Endothelial cell (in vitro differentiated cells): ENCODE measurements at places on chromosomes 12 and 14. TPM values are rescaled to one million over a fixed set of nuclear protein-coding genes. Genes with fewer than 3 reads are reported as not detected.

- no peak for DNase-seq
These were observed 124.2 kb upstream of the MIS18BP1 start for GRCh38 chr14:45377166-45377565.

DNA sequence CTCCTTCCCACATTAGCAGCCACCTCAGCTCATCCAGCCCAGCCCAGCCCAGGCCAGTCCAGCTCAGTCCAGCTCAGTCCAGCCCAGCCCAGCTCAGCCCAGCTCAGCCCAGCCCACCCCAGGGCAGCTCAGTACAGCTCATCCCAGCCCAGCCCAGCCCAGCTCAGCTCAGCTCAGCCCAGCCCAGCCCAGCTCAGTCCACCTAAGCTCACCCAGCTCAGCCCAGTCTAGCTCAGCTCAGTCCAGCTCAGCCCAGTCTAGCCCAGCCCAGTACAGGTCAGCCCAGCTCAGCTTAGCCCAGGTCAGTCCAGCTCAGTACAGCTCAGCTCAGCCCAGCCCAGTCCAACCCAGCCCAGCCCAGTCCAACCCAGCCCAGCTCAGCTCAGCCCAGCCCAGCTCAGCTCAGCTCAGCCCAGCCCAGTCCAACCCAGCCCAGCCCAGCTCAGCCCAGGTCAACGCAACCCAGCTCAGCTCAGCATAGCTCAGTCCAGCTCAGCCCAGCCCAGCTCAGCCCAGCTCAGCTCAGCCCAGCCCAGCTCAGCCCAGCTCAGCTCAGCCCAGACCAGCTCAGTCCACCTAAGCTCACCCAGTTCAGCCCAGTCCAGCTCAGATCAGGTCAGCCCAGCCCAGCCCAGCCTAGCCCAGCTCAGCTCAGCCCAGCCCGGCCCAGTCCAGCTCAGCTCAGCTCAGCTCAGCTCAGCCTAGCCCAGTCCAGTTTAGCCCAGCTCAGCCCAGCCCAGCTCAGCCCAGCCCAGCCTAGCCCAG is 63.0 kb downstream of the TMEM121 start:
- DNase-seq: no peak

DNA sequence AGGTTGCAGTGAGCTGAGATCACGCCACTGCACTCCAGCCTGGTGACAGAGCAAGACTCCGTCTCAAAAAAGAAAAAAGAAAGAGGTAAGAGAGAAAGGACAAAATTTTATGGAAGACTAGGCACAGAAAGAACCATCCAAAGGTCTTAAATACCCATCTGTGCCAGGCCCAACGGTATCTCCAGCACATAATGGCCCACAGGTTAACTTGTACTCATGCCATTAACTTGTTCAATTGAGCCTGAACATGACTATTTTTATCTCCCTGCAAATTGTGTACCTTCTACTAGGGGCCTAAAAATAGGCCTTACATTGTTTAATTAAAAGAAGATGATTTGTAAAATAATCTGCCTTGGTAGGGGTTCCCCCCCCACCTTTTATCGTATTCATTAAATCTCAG is 80.2 kb downstream of the RIC8B start:
- DNase-seq: no peak

DNA sequence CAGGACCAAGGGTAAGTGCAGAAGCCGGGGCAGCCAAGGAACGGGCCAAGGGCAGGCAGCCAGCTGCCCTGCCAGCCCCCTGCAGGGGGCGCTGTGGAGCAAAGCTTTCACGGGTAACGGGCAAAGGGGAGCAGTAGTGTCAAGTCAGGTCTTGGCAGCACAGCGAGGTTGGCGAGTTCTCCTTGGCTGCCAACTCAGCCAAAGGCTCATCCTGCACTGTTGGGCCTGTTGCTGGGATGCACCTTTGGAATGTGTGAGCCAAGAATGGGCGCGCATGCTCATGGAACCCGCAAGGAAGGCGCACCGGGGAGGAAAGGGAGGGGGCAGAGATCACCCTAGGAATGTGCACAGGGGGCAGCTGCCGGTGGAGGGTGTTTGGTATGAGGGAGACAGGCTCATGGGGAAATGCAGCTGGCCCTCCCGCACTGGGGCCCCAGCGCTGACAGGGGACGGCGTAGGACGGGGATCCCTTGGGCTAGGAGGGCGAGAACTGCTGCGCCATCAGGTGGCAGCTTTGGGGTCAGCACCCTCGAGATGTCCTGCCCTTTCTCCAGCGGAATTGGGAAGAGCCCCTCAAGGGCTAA is 138.0 kb downstream of the ASCL4 start:
- peak; percentile 89 for DNase-seq

DNA sequence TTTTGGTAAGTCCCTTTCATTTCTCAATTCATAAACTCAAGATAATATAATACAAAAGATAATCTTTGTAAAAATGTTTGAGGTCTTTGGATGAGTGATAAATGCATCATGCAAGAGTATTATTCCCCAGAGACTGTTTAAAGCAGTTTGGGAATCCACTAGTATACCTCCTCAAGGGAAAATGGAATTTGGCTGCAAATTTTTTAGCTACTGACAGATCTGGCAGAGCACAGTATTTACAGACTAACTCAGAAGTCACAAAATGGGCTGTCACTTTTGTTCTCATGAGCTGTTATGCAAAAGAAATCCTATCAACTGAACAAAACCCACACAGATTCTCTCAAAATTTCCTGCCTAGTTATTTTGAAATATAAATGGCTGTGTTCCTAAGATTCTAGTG is 9.9 kb downstream of the SPIC start:
- no peak for DNase-seq

- no peak for DNase-seq
These were observed 7.7 kb upstream of the PPTC7 start for GRCh38 chr12:110590806-110591326.

JDP2 gene
- total RNA-seq: 5.1 TPM
